ENCODE measurements at places on chromosomes 5 and 9.

- DNase-seq = no peak
These were observed 16.8 kb downstream of the ANXA1 start for GRCh38 chr9:73168298-73168934.

GRCh38 chr5:110496276-110496675 lies 230.2 kb downstream of the TMEM232 start:
- DNase-seq = no peak

DNA sequence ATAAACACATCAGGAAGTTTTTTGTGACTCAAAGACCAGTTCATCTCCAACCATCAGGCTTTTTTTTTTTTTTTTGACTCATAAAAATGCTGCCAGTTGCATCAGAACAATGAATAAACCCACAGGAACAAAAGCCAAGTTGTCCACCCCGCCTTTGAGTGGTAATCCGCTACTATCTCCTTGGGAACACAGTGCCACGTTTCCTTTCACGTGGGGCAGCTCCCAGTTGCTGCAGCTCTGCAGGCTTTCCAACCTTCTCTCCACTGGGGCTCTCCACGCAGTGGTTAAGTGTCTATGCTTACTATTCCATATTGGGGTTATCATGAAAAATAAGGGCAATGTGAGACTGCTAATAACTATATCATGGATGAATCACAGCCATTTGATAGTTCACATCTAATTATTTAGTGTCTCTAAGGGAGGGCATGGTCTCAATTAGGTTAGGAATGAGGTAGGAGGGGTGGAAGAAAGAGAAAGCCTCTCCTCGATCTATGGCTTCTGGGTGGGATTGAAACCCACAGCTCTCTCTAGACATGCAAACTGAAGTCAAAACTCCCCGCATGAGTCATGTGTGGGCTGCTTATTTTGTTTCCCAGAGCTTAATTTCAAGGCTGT lies 55.8 kb upstream of the ACTBL2 start:
- no peak for DNase-seq

DNA sequence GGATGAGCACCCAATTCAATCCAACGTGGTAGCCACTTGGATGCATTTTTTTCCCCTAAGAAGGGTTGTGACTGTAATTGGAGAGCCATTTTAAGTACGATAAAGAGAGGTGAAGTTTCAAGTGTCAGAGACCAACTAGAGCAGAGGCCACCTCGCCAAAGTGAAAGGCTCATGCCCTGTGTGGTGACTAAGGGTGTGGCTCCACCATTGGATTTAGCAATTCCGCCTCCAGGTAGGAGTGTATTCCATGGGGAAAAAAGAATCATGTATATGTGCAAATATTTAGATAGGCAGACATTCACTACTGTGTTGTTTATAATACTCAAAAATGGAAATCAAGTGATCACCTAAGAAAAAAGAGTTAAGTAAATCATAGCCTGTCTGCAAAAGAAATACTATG lies 53.1 kb upstream of the S1PR3 start:
- DNase-seq = no peak

DNA sequence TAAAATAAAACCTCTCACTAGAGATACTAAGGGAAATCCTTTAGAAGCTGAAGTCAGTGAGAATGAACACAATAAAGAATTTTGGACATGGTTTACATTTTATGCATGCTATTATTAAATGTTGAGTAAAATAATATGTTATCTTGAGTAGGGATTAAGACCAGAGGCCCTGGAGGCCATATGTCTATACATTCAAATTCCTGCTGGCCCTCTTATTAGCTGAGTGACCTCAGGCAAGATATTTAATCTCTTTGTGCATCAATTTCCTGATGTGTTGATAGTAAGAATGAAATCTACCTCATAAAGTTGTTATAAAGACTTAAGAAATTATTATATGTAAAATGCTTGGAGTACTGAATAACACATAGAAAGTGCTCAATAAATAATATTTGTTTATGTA lies 281.1 kb upstream of the KLF4 start:
- DNase-seq = no peak

GRCh38 chr9:643966-644365 lies 197.5 kb upstream of the DMRT1 start:
- no peak for DNase-seq

All from H9 (cell line).